ENCODE measurements at places on chromosomes 6 and 20.

DNA sequence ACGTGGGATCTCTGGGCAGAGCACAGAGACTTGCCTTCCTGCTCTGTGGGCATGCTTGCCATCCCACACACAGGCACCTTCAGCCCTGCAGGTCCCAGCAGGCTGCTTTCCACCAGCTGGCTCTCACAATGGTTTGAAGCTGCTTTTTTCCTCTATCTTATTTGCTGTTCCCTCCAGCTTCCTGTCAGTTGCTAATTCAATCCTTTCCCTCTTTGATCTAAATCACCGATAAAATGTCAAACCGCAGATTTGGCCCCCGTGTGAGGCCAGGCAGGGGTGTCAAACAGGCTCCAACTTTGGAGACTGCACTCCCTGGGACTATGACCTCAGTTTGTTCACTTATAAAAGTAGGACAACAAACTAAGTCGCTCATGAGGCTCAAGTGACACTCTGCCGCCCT is 40.6 kb upstream of the PCMTD2 start:
- DNase-seq, result no peak

DNA sequence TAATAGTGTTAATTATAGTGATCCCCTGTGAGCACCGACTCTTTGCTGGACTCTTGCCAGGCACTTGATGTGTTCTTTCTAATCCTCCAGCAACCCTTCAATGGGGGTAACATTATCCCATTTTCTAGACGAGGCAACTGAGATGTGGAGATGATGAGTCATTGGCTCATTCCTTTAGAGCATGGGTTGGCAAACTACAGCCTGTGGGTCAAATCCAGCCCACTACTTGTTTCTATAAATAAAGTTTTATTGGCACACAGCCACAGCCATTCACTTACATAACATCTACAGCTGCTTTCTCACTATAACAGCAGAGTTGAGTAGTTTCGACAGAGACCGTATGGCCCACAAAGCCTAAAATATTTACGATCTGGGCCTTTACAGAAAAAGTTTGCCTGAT is 249.5 kb upstream of the KCNG1 start:
- DNase-seq, result no peak

DNA sequence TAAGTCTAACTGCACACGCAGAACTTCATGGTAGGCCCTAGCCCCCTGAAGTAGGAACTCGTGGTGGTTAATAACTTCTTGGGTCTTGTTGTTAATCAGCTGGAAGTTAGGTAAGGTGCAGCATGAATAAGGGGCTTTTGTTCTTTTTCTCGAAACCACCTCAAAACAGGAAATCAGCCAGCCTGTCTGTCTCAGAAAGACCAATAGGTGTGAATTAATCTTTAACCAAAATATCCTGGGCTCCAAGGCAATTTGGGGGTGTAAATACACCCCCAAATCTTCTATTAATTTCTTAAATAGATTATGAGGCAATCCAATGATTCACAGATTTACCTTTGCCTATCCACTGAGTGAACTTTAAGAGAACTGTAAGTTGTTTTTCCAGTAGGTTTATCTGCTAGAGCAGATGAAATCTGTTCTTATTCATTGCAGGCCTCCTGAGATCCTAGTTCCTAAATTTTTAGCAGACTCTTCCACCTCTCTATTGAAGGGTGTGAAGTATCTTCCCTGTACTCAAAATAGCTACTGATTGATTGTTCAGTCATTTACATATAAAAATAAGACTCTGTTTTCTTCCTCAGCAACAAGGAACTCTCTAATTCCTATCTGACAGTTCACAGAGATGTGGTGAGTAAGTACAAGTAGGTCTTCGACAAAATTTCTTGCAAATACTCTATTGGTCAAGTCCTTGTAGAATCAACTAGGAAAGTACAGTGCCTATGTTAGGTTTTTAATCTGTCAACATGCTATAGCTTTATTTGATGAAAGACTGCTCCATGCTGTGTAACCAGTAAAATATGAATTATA is 427.1 kb upstream of the NOX3 start:
- DNase-seq, result no peak

DNA sequence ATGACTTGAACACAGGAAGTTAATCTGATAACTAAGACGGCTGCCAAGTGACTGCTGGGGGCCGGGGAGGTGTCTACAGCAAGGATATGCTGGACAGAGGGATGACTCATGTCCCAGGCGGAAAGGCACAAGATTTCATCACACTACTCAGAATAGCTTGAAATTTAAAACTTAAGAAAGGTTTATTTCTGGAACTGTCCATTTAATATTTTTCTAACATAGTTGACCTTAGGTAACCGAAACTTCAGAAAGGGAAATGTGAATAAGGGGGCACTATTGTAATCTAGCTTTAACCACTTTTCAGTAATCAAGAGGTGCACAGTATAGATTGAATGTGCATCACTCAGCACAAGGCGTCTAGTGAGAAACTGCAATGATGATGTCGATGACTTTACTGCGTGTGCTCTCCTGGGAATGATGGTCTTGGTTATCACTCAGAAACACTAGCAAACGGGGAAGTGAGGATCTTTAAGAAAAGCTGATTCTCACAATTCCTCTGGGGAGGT is 171.5 kb downstream of the QKI start:
- DNase-seq, result no peak

DNA sequence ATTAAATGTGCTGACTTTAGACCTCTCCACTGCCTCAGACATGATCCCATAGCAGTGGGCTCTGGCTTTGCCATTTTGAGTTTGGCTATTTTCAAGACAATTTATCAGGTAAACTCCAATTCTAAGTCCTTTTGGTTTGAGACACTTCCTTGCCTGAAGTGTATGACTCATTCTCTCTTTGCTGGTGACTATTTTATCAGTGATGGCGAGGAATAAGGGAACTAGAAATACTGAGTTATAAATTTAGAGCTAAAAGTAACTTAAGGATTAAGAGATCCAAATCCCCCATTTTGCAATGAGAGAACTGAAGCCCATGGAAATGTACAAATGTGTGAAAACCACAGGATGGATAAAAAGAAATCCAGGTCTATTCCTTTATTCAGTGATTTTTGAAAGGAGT is 30.9 kb upstream of the CD83 start:
- DNase-seq, result no peak

DNA sequence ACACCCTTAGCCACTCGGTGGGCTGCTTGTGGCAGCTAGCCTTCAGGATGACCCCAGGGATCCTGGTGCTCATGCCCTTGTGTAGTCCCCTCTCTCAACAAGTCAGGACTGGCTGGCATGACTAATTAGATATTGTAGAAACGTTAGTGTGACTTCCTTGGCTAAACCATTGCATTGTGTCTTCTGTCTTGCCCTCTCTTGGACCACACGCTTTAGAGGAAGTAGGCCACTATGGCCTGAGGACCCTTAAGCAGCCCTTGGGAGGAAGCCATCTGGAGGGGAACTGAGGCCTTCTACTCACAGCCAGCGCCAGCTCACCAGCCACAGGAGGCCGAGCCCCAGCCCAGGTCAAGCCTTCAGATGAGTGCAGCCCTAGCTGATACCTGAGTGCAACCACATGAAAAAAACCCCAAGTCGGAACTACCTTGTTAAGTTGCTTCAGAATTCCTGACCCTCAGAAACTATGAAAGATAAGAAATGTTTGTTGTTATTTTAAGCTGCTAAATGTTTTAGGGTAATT is 10.1 kb downstream of the ANGPT4 start:
- DNase-seq, result no peak

GRCh38 chr6:116685437-116685993 is 4.5 kb downstream of the KPNA5 start:
- DNase-seq, result no peak

DNA sequence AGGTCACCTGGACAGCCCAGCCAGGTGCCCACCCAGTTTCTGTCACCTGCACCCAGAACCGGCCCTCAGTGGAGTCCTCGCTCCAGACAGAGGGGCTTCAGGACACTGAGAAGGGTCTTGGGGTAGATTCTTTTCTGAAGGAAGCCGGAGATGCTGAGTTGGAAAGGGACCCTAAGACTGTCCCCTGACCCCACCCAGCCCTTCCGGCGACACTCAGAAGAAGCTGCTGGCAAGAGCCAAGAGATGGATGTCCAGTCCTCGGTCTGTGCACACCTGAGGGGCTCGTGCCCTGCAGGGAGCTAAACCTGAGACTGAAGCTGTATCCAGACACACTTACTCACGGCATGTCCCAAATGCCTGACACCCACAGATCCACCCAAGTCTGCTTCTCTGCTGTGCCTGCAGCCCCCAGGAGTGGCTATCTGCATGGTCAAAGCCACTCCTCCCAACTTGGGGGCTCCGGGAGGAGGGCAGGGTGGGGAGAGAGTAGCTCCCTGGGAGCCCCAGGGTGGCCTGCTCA is 20.2 kb downstream of the NTSR1 start:
- DNase-seq, result no peak

- DNase-seq, result no peak
Observed at GRCh38 chr6:144725736-144726522, 440.8 kb downstream of the UTRN start.

DNA sequence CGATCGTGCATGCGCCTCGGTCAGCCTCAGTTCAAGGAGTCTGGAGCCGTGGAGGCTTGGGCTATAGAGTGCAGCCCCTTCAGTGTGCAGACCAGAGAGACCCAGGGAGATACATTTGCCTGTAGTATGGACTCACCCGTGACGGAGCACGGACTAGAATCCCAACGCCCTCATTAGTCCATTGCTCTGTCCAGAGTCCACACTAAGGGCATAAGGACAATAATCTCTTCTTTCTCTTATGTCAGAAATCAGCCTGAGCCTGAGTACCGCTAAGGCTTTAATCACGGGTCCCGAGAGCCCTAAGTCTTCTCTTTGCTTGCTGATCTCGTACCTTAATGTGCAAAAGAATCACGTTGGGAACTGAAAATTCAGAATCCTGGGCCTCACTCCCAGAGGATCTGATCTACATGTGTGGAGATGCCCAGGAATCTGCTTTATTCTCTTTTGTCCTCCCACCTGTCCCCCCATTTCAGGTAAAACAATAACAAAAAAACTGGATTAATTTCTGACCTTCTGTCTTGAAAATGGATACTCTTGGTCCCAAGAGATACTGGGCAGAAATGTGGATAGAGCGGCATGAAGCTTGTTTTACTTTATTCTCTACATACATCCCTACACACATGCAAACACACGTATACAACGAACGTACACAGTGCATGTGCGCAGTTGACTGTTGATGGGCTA is 671 bp downstream of the BPHL start:
- DNase-seq, result no peak

DNA sequence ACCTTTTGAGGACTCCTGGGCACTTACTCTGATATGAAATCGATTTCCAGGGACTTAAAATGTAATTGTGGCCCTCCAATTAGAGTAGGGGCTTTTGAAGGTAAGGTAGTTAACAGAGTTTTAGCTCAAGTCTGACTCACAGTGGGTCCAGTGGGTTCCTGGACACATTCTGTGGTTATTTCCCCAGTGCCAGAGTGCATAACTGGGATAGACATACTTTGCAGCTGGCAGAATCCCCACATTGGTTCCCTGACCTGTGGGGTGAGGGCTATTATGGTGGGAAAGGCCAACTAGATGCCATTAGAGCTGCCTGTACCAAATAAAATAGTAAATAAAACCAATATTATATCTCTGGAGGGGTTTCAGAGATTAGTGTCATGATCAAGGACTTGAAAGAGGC is 243.8 kb upstream of the EPHA7 start:
- no peak for DNase-seq

GRCh38 chr6:169157197-169158148 is 96.2 kb downstream of the THBS2 start:
- no peak for DNase-seq

- no peak for DNase-seq
Observed at GRCh38 chr6:90315354-90315950, 18.8 kb upstream of the BACH2 start.

GRCh38 chr6:38797391-38797790 is 82.3 kb downstream of the DNAH8 start:
- no peak for DNase-seq

DNA sequence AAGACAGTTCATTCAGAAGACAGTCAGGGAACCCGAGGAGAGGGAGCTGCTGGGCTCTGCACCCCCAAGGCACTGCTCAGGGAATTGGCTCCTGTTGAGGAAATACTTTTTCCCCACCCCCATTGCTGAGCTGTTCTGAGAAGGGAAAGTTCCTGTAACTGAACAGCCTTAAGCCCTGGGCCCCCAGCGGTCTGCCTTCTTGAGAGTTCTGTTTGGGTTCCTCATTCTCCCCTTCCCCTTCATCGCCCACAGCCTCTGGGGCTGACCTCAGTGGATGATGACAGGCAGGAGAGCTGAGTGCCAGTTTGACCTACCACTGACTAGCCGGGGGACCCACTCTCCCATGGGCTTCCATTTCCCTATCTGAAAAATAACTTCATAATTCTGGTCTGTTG is 10.7 kb downstream of the HCK start:
- no peak for DNase-seq

DNA sequence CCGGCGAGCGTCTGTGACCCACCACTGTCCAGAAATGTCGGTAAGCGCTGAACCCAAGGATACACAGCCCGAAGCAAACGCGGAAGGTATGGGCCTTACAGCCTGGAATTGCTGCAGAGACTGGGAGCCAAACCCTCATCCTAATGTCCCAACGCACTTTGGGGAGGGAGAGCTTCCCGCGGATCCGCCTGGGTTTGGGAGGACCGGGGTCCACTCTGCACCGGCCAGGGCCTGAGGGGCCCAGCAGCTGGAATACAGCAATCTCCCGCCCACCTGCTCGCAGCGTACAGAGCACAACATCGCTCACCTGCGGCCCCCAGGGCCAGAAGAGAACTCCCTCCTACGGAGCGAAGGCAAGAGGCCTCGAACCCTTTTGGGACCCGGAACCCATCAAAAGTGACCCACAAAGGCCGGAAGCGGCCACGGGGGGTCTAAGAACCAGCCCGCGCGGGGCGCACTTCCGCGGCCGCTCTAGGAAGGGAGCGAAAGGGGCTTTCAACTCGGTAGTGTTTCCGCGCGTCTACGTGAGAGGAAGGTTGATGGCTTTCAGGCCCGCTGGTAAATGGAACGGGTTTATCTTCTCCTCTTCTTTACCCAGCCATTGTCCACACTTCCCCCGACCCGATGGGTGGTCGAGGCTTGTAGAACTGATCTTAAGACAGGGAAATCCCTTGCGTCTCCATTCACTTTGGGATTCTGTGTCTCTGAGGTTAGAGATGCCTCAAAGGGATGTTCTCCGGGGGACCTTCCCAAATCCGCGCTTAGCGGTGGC is at the start of gene ZSCAN12:
Gene ZSCAN12 (minus strand): TSS at position 398 of the 772 bp plus-strand sequence. CDS start 1,342 bp downstream, outside the sequence.
- DNase-seq, result no peak

DNA sequence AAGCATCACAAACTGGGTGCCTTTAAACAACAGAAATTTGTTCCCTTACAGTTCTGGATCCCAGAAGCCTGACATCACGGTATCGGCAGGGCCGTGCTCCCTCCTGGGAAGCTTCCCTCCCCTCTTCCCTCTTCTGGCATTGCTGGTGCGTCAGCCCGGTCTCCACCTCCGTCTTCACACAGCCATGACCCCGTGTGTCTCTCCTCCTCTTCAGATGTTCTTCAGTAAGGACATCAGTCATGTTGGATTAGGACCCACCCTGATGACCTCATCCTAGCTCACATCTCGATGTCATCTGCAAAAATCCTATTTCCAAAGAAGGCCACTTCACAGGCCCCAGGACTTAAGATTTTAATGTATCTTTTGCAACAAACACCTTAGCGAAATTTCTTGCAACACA is 38.4 kb upstream of the TBXT start:
- DNase-seq, result no peak

- DNase-seq, result no peak
Observed at GRCh38 chr20:48714764-48715163, 113.0 kb downstream of the PREX1 start.

GRCh38 chr6:119430805-119431204 is 81.2 kb upstream of the MAN1A1 start:
- no peak for DNase-seq

- no peak for DNase-seq
Observed at GRCh38 chr6:20366082-20366830, 35.4 kb upstream of the E2F3 start.
